Calu3 (cell line): ENCODE measurements at places on chromosomes 1 and 21.

DNA sequence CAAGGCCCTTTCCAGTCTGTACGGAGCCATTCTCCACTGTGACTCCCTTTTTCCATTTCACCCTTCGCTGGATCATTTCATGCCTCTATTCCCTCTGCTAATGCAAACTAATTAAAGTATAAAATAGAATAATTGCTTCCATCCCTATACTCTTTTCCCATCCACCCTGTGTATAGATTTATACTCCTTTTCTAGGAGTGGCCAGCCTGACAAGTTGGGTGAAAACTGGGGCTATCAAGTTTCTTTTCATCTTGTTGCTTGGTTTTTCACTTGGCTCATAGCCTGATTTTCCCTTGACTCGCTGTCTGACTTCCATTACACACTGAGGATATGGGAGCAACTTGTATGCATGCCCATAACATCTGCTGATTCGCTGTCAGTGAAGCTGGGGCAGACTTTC is 107.0 kb downstream of the PLXNA2 start:
- no peaks in the 10 kb centered on the region for H3K27me3 ChIP-seq
- no peak for DNase-seq
- peaks cover 11% of the 10 kb centered on the region for H3K4me1 ChIP-seq
- no peak overlapping the region for H3K4me3 ChIP-seq

DNA sequence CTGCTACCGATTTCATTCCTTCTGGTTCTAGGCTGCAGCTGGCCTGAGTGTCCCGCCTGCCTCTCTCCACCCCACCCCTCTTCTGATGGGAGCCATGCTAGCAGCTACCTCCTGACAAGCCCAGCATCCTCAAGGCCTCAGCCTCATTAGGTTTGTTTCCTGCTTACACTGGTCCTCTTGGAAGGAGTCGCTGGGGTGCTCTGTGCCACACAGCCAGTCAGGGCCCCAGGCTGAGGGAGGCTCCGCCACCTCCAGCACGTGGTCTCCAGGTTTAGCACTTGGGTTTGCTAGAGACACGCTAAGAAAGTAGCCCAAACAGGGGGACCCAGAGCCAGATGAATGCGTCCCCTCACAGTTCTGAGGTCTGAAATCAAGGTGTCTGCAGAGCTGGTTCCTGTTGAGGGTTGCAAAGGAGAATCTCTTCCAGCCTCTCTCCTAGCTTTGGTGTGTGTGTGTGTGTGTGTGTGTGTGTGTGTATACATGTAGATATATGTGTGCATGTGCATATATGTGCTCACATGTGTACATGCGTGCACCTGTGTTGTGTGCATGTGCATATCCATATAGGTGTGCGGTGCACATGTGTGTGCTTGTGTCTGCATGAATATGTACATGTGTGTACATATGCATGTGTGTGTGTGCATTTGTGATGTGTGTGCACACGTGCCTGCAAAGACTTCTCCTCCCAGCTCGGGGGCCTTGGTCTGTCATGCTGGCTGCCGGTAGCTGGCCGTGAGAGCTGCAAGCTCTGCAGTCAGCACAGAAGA is 301.1 kb upstream of the AJAP1 start:
- no peak for DNase-seq
- no peak overlapping the region for H3K4me3 ChIP-seq
- no peaks in the 10 kb centered on the region for H3K4me1 ChIP-seq
- no peaks in the 10 kb centered on the region for H3K36me3 ChIP-seq

DNA sequence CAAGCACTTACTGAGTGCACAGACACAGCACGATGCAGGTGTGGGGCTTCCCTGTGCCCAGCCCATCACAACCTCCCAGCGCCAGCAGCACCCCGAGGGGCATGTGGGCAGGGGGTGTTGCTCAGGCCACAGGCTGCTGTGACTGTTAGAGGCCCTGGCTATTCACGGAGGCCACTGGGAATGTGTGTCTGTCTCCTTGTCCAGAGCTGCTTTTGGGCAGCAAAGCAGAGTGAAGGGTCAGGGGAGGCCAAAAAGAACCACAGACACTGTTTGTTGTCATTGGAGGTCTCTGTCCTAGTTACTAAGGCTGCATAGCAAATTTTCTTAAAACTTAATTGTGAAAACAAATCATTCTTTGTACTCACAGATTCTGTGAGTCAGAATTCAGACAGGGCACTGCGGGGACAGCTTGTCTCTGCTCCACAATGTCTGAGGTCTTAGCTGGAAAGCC is 49.6 kb downstream of the TNFRSF8 start:
- H3K4me1 ChIP-seq = peaks cover 10% of the 10 kb centered on the region
- H3K27ac ChIP-seq = no peak overlapping the region
- H3K36me3 ChIP-seq = no peaks in the 10 kb centered on the region
- no peaks in the 10 kb centered on the region for H3K27me3 ChIP-seq
- no peak overlapping the region for H3K4me3 ChIP-seq

- DNase-seq = no peak
- no peak overlapping the region for H3K4me3 ChIP-seq
- H3K4me1 ChIP-seq = peaks cover 16% of the 10 kb centered on the region
- H3K27ac ChIP-seq = peak overlapping the region; percentile 39
- H3K36me3 ChIP-seq = peaks cover 19% of the 10 kb centered on the region
These were observed 3.6 kb downstream of the ASAP3 start for GRCh38 chr1:23480187-23481025.

GRCh38 chr21:15224346-15225086 is 159.7 kb upstream of the NRIP1 start:
- peak; percentile 20 for DNase-seq
- H3K4me1 ChIP-seq = peaks cover 30% of the 10 kb centered on the region
- no peak overlapping the region for H3K4me3 ChIP-seq
- H3K36me3 ChIP-seq = no peaks in the 10 kb centered on the region
- no peaks in the 10 kb centered on the region for H3K27me3 ChIP-seq

DNA sequence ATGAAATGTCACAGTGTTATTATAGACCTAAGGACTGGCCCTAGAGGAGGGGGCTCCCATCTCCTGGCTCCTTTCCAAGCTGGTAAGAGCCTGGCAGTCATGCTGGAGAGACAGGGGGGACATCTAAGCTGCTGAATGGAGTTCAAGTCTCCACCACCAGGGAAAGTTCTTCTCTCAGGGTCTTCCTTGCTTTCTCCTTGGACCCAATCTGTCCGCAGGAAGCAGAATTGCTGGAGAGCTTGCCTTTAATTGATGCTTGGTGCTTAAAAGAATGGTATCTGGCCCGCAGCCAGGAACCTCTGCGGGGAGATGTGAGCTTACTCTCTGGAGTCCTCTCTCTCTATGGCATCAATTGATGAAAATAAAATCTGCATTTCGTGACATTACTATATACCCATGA is 25.1 kb downstream of the IRF2BP2 start:
- no peaks in the 10 kb centered on the region for H3K27me3 ChIP-seq
- peaks cover 15% of the 10 kb centered on the region for H3K4me1 ChIP-seq
- H3K27ac ChIP-seq = no peak overlapping the region
- no peak overlapping the region for H3K4me3 ChIP-seq
- DNase-seq = no peak

GRCh38 chr1:154141240-154141639 is 13.6 kb downstream of the NUP210L start:
- H3K27me3 ChIP-seq = no peaks in the 10 kb centered on the region
- no peak overlapping the region for H3K27ac ChIP-seq
- no peaks in the 10 kb centered on the region for H3K36me3 ChIP-seq
- H3K4me1 ChIP-seq = no peaks in the 10 kb centered on the region
- DNase-seq = no peak
- H3K4me3 ChIP-seq = no peak overlapping the region

DNA sequence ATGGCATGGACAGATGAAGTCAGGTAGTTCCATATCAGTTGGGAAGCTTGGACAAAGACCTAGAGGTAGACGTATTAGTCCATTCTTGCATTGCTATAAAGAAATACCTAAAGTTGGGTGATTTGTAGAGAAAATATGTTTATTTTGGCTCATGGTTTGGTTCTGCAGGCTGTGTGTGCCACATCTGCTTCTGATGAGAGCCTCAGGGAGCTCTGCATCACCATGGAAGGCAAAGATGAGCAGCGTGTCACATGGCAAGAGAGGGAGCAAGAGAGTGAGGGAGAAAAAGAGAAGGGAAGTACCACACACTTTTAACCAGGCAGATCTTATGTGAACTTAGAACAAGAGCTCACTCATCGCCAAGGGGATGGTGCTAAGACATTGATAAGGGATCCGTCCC is 9.0 kb downstream of the TSACC start:
- no peaks in the 10 kb centered on the region for H3K36me3 ChIP-seq
- H3K27ac ChIP-seq = no peak overlapping the region
- H3K4me3 ChIP-seq = no peak overlapping the region
- H3K4me1 ChIP-seq = no peaks in the 10 kb centered on the region

GRCh38 chr1:20068722-20069121 is 1.3 kb upstream of the PLA2G5 start:
- H3K27me3 ChIP-seq = peaks cover 22% of the 10 kb centered on the region
- no peak for DNase-seq
- no peak overlapping the region for H3K4me3 ChIP-seq

- DNase-seq = no peak
- H3K36me3 ChIP-seq = no peaks in the 10 kb centered on the region
- no peaks in the 10 kb centered on the region for H3K27me3 ChIP-seq
- no peaks in the 10 kb centered on the region for H3K4me1 ChIP-seq
- H3K27ac ChIP-seq = no peak overlapping the region
These were observed 10.3 kb upstream of the AGTRAP start for GRCh38 chr1:11725616-11726015.

- H3K27ac ChIP-seq = no peak overlapping the region
- H3K4me3 ChIP-seq = no peak overlapping the region
- H3K36me3 ChIP-seq = no peaks in the 10 kb centered on the region
- DNase-seq = no peak
These were observed 196.1 kb upstream of the ESRRG start for GRCh38 chr1:216919060-216919970.

GRCh38 chr1:230422221-230422981 is 3.7 kb downstream of the PGBD5 start:
- no peak for DNase-seq
- H3K27me3 ChIP-seq = no peaks in the 10 kb centered on the region
- no peak overlapping the region for H3K27ac ChIP-seq
- peaks cover 35% of the 10 kb centered on the region for H3K36me3 ChIP-seq

GRCh38 chr21:37459575-37459974 is 93.0 kb downstream of the DYRK1A start:
- no peak overlapping the region for H3K27ac ChIP-seq
- H3K4me3 ChIP-seq = no peak overlapping the region
- H3K4me1 ChIP-seq = peaks cover 56% of the 10 kb centered on the region
- DNase-seq = no peak

GRCh38 chr1:107138166-107138565 is 2.7 kb upstream of the NTNG1 start:
- H3K4me1 ChIP-seq = peaks cover 16% of the 10 kb centered on the region
- H3K27me3 ChIP-seq = peaks cover 24% of the 10 kb centered on the region
- peaks cover 20% of the 10 kb centered on the region for H3K36me3 ChIP-seq
- no peak for DNase-seq
- no peak overlapping the region for H3K4me3 ChIP-seq
- peak overlapping the region; percentile 66 for H3K27ac ChIP-seq

DNA sequence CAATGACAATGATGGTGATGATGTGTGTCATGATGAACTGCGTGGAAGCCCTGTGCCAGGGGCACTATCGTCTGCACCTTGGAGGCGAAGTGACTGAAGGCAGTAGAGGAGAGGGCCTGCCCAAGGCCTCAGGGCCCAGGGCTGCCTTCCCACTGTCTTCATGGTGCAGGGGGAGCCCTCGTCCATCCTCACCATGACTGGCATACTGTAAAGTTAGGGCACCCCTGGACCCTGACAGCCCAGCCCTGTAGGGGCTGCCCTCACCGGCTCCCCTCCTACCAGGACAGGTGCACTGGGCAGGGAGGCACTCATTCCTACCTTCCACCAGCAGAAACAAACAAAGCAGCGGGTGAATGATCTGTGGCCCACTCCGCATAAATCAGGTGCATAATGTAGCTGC is 156.9 kb upstream of the C1orf174 start:
- no peaks in the 10 kb centered on the region for H3K4me1 ChIP-seq
- no peaks in the 10 kb centered on the region for H3K36me3 ChIP-seq
- no peak overlapping the region for H3K4me3 ChIP-seq
- no peak overlapping the region for H3K27ac ChIP-seq
- no peak for DNase-seq

GRCh38 chr1:160887071-160887470 is 2.1 kb upstream of the ITLN1 start:
- H3K4me3 ChIP-seq = no peak overlapping the region
- H3K27me3 ChIP-seq = peaks cover 15% of the 10 kb centered on the region
- H3K36me3 ChIP-seq = no peaks in the 10 kb centered on the region
